DND-41 (cell line): ENCODE measurements at places on chromosomes 2 and 18.
A peak's percentile ranks its signal among the peaks of the same experiment; 100 is the strongest.

GRCh38 chr2:216517447-216518225 is 19.0 kb downstream of the RPL37A start:
- no peak for DNase-seq

DNA sequence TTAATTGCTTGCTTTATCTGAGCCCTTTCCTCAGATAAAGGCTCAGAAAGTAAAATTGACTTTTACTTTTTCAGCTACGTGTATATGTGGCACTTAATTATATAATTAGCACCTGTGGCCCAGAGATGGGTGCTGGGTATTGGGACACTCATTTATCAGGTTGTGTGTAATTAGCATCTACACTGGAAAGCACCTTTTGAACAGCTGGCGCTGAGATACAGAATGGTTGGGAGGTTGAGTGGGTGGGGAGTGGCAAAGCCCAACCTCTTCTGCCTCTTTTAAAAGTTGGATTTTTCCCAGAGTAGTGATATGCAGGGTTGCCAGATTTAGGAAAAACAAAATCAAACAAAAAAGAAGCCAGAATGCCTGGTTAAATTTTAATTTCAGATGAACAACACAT is 23.9 kb downstream of the SPTBN1 start:
- no peak for DNase-seq

GRCh38 chr18:65093346-65093745 is 657.5 kb upstream of the CDH7 start:
- DNase-seq = no peak

GRCh38 chr2:225074366-225074765 is 32.1 kb upstream of the DOCK10 start:
- no peak for DNase-seq

DNA sequence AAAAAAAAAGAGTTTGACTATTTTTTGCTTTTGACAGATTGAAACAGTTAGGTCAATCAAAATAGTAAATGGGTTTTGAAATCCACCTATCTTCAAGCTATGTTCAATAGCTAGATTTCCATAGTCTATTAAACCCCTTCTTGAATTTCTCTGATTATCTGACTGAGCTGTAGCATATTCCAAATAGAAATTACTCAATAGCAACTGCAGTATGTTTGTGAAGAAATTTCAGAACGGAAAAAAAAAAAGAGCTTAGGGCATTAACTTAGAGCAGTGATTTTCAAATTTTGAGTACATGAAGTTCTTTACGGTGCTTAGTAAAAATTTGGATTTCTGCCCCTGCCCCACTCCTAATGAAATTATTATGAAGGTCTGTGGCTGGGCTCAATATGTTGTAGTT is 432.3 kb downstream of the LRP1B start:
- DNase-seq = no peak

- no peak for DNase-seq
Observed at GRCh38 chr2:222960126-222960525, 91.9 kb upstream of the KCNE4 start.

- no peak for DNase-seq
Observed at GRCh38 chr2:180901331-180901730, 79.1 kb upstream of the UBE2E3 start.

DNA sequence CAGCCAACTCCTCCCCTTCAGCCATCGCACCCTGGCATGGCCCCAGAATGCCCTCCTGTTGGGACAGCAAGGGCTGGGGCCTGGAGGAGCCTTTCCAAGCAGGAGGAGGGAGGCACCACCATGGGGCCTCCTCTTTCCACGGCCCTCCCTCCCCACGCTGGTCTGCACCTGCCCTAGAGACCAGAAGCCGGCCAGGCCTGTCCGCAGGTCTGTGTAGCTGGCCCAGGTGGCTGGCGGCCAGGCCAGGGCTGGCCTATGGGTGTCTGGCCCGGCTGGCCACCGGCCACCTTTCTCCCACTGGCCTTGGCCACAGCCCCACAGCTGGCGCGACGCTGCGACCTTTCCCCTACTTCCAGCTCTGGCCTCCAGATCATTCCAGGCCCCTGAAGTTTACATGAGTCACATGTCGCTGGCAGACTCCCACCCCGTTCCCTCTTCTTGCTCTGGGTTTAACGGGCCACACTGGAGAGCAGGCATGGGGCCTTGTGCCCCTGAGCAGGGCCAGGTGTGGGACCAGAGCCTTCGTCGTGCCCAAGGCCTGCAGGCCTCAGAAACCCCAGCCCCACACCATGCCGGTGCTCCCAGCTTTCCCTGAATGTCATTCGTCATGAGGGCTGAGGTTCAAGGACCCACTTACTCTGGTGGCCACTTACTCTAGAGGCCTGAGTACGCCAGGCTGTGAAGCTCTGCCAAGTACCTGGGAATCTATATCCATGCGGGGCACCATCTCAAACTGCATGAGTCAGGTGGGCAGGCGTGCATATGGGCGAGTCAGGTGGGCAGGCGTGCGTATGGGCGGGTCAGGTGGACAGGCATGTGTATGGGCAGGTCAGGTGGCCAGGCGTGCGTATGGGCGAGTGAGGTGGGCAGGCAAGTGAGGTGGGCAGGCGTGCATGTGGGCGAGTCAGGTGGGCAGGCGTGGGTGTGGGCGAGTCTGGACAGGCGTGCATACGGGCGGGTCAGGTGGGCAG is 33.3 kb upstream of the KLF11 start:
- no peak for DNase-seq

DNA sequence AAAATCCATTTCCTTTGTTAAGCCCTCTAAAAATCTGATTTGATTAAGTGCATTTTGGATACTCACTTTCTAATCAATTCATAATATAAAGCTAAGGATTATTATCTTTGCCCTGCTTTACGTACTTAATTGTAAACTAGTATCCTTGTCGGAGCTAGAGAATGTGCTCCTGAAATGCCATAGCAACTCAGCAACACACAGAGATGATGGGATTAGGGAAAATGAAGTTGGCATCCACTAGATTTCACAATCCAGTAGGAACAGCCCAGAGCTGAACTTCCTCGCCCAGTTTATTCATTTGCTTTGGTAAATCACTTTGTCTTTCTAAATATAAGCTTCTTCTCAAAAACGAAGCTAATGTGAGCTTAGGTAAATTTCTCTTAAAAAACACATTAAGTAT is 386.3 kb downstream of the CTNNA2 start:
- DNase-seq = no peak

GRCh38 chr18:63879709-63880108 is 7.8 kb upstream of the SERPINB2 start:
- DNase-seq = no peak

DNA sequence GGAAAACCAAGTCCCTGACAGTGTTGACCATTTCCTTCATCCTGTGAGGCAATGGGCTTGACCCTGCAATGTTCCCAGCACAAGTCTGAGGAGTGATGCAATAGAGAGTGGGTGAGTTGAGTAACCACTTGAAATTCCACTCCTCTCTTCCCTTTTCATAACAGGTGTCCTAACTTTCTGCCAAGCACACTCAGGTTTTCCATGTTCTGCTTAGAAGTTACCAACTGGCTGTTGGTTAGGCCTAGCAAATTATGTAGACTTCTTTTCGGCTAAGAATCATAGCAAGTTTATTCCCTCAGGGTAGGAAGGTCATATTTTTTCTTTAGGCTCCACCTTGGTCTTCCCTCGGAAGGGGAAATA is 11.5 kb downstream of the GNLY start:
- no peak for DNase-seq

- no peak for DNase-seq
Observed at GRCh38 chr2:3278521-3279218, 98.9 kb downstream of the EIPR1 start.

GRCh38 chr2:145752091-145752806 is 1232.3 kb upstream of the ZEB2 start:
- DNase-seq = no peak

GRCh38 chr18:64409511-64409910 is 260.6 kb upstream of the LINC00305 start:
- no peak for DNase-seq

DNA sequence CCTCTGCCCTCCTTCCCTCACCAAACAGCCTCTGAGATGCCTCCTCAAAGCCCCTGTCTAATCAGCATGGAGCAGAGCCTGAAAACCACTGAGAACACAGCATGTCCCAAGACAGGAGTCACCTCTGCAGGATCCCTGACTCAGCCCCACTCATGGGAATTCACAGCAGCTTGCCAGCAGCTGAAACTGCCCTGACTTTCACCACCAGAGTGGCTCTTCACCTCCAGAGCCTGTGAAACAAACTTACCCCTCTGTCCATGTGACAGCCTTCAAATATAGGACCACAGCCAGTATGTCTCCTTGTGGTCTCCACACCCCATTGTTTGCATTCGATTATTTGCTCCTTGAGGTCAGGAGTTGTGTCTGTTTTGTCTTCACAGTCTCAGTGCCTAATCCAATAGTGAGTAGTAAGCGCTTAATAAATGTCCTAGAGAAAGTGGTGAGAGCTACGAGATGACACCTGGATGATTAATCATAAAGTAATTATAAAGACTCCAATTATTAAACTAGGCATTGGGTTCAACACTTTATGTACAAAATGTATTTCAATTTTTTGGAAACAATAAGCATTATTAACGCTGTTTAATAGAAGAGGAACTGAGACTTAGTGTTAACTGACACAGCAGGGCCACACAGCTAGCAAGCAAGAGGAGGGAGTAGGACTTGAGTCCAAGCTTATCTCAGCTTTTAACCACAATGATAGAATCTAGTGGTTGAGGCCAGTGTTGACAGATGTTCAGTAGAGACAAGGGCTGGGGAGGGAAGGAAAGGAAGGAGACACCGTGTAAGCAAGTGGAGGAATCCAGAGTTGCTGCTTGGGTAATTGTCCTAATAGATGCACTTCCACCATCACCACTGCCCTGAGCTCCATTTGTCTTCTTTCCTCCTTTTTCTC is 358.7 kb upstream of the TNP1 start:
- DNase-seq = peak; percentile 12

DNA sequence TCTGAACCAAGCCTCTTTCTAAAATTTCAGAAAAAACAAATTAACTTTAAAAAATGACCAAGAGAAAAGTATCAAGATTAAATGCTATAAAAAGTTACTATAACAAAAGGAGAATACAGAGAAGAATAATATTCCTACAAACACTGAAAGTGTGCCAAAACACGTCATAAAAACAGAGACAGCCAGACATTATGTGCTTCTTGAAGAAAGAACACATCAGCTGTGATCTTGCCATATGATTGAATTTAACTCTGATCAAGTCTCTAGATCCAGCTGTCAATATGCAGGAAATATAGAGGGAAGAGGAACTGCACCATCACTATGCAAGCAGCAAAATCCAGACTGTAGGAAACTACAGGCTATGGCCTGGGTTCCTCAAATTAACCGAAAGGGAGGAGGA is 33.7 kb upstream of the COL5A2 start:
- DNase-seq = no peak

- DNase-seq = no peak
Observed at GRCh38 chr18:183769-184168, 25.4 kb downstream of the USP14 start.

GRCh38 chr18:51192026-51192425 is 5.5 kb downstream of the MEX3C start:
- no peak for DNase-seq

DNA sequence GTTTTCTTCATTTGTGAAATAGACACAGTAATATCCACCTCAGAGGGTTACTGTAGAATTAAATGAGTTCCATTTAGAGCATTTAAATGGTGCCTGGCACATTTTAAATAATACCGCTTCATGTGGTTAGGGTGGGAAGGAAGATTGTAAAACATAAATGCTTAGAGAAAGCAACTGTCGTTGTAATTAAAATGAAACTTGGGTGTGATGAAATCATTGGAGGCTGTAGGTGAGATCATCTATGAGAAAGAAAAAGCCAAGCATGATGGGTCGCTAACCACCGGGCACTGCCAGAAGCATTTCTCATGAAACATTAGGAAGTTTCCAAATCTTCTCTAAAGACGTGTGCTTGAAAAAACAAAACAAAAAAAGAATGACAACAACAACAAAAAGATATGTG is 8.2 kb upstream of the SLC39A10 start:
- DNase-seq = no peak

GRCh38 chr2:170467568-170468422 is 247.3 kb upstream of the SP5 start:
- DNase-seq = no peak

DNA sequence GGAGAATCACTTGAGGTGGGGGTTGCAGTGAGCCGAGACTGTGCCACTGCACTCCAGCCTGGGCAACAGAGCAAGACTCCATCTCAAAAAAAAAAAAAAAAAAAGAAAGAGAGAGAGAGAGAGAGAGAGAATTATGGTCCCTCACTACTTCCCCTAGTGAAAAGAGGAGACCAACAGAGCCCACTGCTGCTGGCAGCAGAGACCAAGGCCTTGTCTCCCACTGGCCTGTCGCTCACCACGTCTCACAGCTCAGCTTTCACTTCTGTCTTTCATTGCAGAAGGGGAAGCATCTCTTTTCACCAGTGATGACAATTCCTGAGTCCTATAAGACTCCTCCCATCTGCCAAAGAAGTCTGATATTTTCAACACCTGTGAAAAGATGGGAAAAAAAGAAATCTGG is 81.3 kb downstream of the CLHC1 start:
- no peak for DNase-seq

GRCh38 chr2:64168201-64168600 is 24.0 kb upstream of the PELI1 start:
- DNase-seq = no peak

- DNase-seq = no peak
Observed at GRCh38 chr2:210475706-210476105, 853 bp downstream of the LANCL1 start.

- no peak for DNase-seq
Observed at GRCh38 chr2:50564766-50565165, 467.2 kb downstream of the NRXN1 start.

DNA sequence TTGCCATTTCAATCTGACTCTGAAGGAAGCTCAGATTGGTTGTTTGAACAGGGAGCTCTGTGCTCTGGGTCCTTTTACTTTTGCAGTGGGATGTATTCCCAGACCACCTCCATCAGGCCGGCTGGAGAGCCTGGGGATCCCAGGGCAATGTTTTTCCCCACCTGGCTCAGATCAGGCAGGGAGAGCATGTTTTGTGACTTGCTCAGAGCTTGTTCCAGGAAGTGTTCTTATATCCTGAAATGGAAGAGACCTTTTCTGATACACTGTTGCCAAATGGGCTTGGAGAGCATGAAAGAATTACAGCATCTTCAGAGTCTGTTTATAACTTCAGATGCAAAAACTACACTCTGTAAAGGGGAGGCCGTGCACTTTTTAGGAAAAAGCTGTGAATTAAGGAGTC is 56.0 kb downstream of the LIPG start:
- DNase-seq = no peak

DNA sequence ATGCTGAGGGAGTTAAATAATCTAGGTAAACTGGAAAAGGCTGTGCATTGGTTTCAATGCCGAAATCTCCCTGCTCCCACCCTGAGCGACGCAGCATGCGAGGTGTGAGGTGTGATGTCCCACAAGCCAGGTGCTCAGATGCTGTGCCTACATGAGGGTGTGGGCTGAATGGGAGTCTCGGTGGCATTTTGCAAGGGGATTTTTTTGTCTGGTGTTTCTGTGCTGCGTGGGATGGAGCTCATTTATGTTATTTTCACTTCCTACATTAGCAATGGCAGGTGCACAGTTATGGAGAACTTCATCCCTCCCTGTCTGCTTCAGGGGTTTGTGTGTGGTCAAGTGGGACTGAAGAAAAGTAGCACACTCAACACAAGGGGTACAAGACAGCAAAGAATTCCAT is 110.2 kb upstream of the CCDC68 start:
- DNase-seq = no peak
